ENCODE measurements at places on chromosomes 5 and 9. TPM values are rescaled to one million over a fixed set of nuclear protein-coding genes. Genes with fewer than 3 reads are reported as not detected.

Gene TOMM5
- total RNA-seq, result 159 TPM

Gene PCDHB11
- total RNA-seq, result 0.06 TPM

Gene KCNV2
- not detected for total RNA-seq

Gene SLC45A2
- total RNA-seq, result not detected

Gene OR13C9
- not detected for total RNA-seq

Gene ARHGEF28
- 58.2 TPM for total RNA-seq

Gene CARTPT
- total RNA-seq, result not detected

Gene OCLN
- total RNA-seq, result 29.8 TPM

Gene DTWD2
- total RNA-seq, result 8.8 TPM

Gene NOTCH1
- 17.1 TPM for total RNA-seq

Gene CNTFR
- not detected for total RNA-seq

Gene NFIB
- total RNA-seq, result 2.4 TPM

Gene PTGES
- 15.3 TPM for total RNA-seq

Gene ADAMTSL1
- total RNA-seq, result 2.8 TPM

Gene IL17B
- total RNA-seq, result not detected
